Umbilical cord (tissue), 2 donors: ENCODE measurements at places on chromosomes 4 and X.

- no peak for DNase-seq
Observed at GRCh38 chrX:131061306-131061705, 3.2 kb downstream of the ARHGAP36 start.

DNA sequence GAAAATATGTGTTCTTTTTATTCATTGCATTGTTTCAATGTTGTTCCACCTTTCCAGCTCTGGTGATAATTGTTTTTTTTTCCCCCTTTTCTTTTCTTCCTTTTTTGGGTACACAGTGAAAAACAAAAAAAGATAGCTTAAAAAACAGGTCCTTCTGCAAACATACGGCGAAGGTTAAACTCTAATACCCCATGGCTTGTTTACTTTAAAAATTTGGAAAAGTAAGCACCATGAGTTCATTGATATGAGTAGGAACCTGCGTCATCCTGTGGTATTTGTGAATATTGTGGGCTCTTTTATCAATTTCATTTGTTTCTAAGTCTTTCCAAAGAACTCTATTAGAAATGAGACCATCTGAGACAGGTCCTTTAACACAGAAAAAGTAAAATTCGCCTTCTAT is 123.5 kb downstream of the CHRNA9 start:
- no peak for DNase-seq

GRCh38 chr4:123672987-123673386 is 276.4 kb downstream of the SPRY1 start:
- no peak for DNase-seq

- peak; percentile 75 for DNase-seq
Observed at GRCh38 chr4:47926667-47927258, 12.4 kb upstream of the NFXL1 start.

- DNase-seq: no peak
Observed at GRCh38 chr4:185859111-185859510, 47.1 kb upstream of the SORBS2 start.

- no peak for DNase-seq
Observed at GRCh38 chr4:113113151-113113550, 63.7 kb downstream of the ANK2 start.

DNA sequence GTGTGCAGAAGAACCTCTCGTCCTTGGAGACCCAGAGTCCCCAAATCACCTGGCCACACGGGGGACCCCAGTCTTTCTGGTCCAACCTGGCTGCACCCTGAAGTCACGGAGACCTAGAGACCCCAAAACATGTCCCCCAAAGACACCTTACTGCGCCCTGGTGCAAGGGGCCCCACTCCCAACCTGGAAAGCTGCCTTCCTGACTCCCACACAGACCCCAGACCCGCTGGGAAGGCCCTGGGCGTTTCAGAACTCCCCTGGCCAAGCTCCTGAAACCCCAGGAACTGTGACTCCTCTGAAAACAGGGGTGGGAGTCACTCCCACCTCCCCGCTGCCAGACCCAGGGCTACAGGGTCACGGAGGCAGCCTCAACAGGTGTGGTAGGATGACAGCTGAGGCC is 12.7 kb upstream of the SHOX start:
- no peak for DNase-seq

DNA sequence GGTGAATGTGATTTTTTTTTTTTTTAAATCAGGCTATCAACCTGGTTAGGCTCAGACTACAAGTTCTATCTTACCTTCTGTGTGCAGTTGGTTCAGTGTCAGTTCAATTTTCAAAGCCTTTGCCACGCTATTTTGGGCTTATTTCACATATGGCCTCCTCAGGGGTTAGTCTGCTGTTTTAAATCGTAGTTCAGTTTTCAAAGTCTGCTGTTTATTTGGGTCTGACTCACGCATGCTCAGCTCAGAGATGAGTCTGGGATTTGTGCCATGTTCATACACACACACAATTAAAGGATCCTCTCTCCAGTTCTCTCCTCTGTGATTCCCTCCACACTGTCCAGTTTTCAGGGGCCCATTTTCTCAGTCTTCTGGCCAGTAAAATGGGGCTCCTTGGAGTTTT is 32.3 kb upstream of the ZFX start:
- peak; percentile 73 for DNase-seq

DNA sequence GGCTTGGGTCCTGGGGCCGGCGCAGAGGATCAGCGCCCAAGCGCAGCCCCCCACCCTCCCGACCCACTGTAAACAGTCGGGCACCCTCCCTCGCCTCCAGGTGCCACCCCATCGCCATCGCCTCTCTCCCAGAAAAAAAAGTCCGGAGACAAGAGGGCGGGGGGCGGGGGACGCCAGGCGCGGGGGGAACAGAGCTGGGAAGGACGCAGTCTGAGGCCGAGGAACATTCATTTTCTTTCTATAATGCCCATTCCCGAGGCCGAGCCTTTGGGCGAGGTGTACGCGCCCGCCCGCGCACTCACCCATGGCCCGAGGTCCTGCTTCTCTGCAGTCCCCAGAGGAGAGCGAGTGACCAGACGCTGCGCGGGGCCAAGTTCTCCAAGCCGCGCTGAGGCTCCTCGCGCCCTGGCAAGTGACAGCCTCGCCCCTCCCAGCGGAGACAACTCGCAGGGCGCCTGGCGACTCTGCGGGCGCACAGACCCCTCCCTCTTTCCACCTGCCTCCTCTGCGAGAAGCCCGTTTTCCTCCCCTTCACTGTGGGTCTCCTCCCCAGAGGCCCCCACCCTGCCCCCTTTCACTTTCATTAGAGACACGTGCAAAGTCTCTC is 63.5 kb upstream of the WDR17 start:
- no peak for DNase-seq

DNA sequence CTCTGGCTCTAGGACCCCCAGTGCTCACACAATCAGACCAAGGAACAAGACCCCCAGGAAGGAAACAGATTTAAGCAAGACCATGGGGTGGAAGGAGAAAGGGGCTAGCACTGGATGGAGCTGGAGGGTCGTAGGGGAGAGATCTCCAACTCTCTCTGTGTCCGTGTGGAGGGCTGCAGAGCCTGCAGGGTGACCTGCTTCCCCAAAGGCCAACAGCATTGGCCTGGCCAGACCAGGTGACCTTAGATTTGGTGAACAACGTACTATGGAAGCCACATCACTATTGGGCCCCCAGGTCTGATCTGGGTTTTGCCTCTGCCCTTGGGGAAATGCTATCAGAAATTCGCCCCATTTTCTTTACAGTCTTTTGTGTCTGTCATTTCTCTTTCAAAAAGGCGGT is 26.0 kb downstream of the NLGN3 start:
- no peak for DNase-seq

- DNase-seq: no peak
Observed at GRCh38 chr4:111961809-111962208, 183.4 kb upstream of the FAM241A start.

GRCh38 chr4:69194166-69194565 is 20.4 kb downstream of the UGT2B11 start:
- DNase-seq: no peak

GRCh38 chrX:91039777-91040176 is 394.9 kb upstream of the PABPC5 start:
- no peak for DNase-seq

- DNase-seq: no peak
Observed at GRCh38 chr4:128548381-128548780, 260.8 kb upstream of the PGRMC2 start.

GRCh38 chr4:88320224-88320779 is 35.9 kb upstream of the PPM1K start:
- no peak for DNase-seq

DNA sequence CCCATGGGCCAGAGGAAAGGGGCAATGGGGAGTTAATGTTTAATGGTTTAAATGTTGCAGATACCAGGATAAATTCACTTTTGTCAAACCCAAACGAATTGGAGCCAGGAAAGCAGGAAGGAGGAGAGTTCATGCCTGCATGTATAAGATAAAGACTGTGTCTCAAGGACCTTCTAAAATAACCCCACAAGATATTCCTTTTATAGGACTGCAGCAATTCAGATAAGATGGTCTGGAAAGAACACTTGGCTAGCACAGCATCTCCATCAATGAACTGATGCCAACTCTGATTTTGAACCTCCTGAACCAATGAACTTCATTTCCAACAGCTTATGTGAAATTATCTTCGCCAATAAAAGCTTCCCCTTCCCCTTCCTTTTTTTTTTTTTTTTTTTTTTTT is 31.3 kb upstream of the LONRF3 start:
- no peak for DNase-seq

GRCh38 chr4:138492176-138492575 is 250.0 kb upstream of the SLC7A11 start:
- no peak for DNase-seq

DNA sequence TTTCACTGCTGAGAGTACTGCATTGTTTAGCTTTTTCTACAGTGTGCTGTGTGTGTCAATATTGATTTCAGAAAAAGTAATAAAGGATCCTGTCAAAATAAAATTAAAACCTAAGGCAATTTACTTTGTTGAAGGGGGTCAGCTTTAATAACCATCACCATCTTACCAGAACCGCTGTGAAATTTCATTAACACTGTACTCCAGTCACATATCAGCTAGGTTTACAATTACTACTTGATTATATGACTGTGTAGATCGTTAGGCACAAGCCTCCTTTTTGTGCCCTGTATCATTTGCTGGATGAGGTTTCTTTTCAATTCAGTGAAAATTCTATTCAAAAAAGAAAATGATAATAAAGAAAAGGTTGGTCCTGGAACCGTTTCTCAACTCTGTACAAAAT is 917.2 kb downstream of the CENPC start:
- DNase-seq: no peak

DNA sequence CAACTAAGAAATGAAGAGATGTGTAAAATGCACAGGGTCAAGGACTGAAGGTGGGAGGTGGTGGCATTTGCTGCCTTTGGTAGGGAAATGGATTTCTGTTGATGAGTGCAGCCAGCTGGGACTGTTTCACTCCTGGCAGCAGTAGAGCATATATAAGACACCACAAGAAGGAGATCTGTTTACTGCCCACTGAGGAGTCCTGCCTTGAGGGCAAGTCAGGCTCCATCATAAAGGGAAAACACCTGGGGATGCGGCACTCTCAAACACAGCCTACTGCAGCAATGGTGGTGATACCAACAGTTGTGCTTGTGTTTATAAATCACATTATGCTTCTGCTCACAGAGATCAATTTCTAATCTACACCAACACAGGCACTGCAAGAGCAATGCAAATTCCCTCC is 222.1 kb downstream of the TACR3 start:
- DNase-seq: no peak

DNA sequence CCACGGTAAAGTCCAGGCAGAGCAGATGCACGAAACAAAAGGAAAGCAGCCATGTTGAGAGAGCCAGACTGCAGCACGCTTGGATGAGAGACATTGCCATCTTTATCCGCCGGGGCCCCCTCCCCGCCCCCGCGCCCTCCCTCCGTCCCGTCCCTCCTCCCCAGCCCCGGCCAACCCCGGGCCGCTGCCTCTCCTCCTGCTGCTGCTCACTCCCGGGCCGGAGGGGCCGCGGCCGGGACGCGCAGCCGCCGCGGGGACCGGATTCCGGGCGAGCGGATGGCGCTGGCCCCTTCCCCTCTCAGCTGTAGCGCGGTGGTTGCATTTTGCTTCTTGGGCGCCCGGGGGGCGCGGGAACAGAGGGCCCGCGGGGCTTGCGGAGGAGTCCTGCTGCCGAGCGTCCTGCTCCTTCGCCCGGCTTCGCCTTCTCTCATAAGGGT is 542 bp downstream of the RNF150 start:
- DNase-seq: peak; percentile 65

- DNase-seq: no peak
Observed at GRCh38 chr4:39706741-39707511, 9.0 kb downstream of the UBE2K start.

GRCh38 chr4:38752372-38752940 is 30.3 kb downstream of the TLR10 start:
- DNase-seq: no peak

- DNase-seq: peak; percentile 98
Observed at GRCh38 chrX:318068-318738, 393 bp downstream of the GTPBP6 start.
